ENCODE measurements at places on chromosomes 4 and X.

GRCh38 chr4:84782517-84782916 is 184.0 kb downstream of the WDFY3 start:
- DNase-seq: no peak

DNA sequence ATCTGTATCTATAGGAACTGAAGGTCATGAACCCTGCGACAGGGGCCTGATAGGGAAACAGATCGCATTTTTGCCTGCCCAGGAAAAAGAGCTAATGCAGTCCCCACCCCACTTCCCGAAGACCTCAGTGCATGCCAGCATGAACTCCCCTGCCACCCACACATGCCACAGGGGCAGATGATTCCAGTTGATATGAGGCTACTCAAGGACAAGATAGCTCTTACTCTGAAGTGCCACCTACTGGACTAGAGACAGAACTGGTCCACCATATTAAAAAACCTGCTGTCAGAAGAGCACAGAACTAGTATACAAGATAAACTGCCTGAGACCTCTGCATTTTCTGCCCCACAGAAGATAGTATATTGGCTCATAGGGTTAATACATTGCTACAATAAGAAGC is 68.0 kb downstream of the YIPF7 start:
- DNase-seq: no peak

GRCh38 chr4:3042226-3042625 is 32.1 kb downstream of the HTT-AS start:
- no peak for DNase-seq

- DNase-seq: no peak
These were observed 20.5 kb upstream of the TRIM61 start for GRCh38 chr4:164997941-164998340.

DNA sequence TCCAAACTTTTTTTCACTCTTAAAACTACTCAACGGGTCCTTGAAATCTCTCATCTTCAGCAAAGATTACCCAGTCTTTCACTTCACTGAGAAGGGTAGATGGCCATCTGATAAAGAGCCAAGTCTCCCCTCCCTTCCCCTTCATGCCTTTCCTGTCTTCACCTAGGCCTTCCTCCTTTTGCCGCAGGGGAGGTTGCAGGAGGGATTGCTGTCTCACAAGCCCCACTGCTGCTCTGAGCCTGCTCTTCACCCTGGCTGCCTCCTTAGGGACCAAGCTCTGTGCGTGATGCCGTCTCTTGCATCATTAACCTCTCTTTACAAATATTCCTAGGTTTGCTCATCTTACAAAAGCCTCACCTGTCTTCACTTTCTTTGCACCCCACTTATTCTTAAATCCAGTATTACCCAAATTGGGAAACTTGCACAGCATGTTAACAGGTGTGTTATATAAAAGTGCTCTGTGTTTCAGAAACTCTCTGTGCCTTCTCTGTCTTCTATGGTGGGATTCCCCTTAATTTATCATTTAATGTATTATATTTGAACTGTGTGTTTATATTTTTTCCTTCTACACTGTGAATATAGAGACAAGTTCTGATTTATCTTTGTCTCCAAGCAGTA is 3.8 kb downstream of the ZFX start:
- DNase-seq: peak; percentile 9

- DNase-seq: no peak
These were observed 1100.6 kb downstream of the TECRL start for GRCh38 chr4:63308697-63309096.

DNA sequence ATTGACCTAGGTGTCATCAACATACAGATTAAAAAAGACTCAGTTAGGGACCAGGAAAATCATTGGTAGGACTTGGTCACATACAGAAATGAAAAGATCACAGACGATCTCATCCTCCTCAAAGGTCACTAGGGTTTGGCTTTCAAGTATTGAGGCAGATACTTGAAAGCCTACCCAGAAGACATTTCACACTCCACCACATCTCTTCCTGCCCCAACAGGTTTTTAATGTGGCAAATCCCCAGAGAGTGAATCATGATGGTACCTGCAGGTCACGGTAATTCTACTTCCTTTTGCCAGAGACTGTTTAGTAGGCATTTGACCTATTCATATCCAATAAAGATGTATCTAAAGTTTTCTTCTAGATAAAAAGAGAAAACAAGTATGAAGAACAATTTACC is 44.1 kb downstream of the INPP4B start:
- DNase-seq: no peak

DNA sequence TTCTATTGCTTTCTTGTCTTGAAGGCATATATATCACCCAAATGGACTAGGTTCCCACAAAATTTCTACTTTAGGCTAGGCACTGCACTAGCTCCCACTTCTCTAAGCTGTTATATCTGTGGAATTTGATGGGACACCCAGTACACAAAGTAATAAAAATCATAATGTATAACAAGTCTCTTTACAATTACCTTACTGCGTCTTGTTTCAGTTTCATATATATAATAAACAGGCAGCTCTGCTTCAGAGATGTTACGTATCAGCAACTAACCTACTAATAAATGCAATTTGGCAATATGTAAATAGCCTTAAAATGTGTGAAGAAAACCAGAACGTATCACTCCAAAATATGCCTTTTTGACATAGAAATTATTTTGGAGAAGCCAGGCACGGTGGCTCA is 42.0 kb upstream of the UGDH start:
- DNase-seq: no peak

DNA sequence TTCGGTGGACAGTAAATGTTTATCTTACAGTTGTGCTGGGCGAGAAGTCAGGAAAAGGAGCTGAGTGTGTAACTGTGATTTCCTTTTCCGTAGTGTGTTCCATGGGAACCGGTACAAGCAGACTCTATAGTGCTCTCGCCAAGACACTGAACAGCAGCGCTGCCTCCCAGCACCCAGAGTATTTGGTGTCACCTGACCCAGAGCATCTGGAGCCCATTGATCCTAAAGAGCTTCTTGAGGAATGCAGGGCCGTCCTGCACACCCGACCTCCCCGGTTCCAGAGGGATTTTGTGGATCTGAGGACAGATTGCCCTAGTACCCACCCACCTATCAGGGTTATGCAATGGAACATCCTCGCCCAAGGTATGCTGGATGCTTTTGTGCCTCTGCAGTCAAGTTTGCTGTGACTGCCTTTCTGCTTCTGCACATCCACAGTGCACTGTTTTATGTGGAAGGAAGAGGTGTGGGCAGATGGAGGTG is 27.4 kb downstream of the NOCT start:
- DNase-seq: peak; percentile 14

- no peak for DNase-seq
These were observed 92.7 kb downstream of the STK32B start for GRCh38 chr4:5143940-5144339.

DNA sequence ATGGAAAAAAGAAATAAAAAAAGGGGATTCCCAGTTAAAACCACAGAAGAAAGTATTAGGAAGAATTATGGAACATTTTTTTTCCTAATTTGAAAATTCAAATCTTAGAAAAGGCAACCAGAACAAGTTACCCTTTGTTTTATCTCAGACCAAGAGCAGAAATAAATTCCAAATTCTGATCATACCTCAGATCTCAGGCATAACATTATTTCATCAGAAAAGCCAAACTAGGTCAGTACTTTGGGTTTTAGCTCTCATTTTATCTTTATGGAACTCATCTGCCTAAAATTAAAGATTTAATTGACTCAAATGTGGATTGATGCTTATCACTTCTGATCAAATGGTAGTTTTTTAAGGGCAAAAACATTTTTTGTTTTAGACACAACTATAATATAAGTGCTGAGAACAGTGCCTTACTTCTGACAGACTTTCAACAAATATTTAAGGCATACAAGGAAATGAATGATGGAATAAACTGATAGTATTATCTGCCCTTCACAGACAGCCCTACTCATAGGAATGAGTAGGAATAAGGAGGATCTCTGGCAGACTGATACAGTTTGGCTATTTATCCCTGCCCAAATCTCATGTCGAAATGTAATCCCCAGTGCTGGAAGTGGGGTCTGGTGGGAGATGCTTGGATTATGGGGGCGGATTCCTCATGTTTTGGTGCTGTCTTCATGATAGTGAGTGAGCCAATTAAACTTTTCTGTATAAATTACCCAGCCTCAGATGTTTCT is 245.3 kb upstream of the PITX2 start:
- peak; percentile 95 for DNase-seq

- DNase-seq: no peak
These were observed 7.2 kb downstream of the PDHA1 start for GRCh38 chrX:19350941-19351384.

DNA sequence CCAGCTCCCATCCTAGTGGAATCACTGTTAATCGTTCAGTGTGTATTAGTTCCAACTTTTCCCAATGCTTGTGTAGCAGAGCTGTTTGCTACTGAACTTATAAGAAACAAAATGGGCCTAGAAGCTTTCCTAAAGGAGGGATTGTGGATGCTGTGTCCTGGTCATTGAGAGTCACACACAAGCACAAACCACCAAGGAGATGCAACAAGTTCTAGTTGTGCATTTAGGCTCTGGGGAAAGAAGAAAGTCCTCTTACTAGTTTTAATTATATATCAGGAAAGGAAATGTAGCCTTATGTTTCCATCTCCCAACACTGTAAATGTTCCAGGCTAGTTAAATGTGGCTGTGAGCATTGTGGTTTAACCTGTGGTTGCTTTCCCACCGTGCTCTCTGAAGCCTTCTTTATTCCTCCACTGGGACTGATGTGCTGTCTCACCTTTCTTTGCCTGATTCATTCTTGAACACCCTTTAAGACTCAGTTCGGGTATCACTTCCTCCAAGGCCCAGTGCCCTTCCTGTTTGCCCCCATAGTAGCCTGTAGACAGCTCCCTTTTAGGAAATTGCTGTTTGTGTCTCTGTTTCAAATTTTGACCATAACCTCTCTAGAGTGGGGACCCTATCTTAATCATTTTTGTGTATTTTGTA is 34.3 kb downstream of the ATP10D start:
- DNase-seq: no peak

DNA sequence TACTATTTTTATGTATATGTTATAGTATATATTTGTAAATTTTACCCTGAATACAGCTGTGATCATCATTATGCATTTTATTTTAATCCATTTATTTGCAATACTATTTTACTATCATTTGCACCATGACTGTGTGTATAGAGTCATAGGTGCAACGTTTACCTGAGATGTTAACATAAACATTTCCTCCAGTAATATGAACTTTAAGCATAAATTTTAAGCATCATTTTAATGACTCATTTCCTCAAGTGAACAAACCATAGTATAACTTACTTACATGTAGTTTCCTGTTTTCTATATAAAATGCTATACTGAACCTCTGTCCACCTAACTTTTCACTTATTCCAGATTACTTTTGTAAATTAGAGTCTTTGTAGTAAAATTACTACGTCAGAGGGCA is 92.8 kb downstream of the NFKB1 start:
- no peak for DNase-seq

GRCh38 chrX:20947411-20947912 is 426.8 kb upstream of the CNKSR2 start:
- peak; percentile 43 for DNase-seq

GRCh38 chr4:127788517-127788916 is 6.4 kb downstream of the HSPA4L start:
- DNase-seq: no peak

DNA sequence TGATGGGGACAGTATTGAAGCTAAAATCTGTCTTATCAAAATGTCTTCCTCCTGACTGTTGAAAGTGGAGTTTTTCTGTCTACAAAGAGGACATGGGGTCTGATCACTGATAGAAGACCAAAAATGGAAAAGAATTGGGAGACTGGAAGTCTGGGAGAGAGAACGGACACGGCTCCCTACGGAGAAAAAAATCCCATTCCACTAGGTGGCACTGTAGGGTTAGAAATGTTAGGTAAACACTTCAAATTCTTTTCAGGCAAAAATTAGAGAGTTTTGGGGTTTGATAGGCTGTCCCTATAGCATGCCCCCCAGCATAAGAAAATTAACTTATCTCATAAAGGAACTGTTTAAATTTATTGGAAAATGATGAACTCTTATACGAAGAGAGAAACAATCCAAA is 200.5 kb downstream of the FAM133A start:
- DNase-seq: peak; percentile 2

GRCh38 chrX:26083093-26083492 is 55.0 kb upstream of the MAGEB18 start:
- DNase-seq: no peak

GRCh38 chrX:120672389-120672788 is 42.5 kb upstream of the C1GALT1C1 start:
- no peak for DNase-seq

DNA sequence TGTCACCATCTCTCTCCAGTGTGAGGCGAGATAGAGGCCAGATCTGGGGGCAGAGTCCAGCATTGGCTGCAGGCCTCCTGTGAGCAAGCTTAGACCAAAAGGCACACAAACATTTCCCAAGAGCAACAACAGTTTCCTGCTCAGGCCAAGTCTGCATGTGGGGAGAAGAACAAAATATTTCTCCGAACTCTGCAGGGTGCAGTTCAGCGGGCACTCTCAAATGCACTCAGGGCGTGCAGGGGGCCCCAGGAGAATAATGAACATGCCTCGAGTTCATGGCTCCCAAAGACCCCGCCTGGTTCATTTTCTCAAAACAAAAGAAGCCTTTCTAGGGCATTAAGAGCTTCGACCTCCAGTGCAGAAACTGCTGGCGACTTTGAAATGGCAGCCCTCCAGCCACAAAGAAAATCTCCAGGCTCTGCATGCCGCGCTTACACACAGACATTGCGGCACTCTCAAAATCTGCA is 57.8 kb upstream of the HELT start:
- peak; percentile 65 for DNase-seq

DNA sequence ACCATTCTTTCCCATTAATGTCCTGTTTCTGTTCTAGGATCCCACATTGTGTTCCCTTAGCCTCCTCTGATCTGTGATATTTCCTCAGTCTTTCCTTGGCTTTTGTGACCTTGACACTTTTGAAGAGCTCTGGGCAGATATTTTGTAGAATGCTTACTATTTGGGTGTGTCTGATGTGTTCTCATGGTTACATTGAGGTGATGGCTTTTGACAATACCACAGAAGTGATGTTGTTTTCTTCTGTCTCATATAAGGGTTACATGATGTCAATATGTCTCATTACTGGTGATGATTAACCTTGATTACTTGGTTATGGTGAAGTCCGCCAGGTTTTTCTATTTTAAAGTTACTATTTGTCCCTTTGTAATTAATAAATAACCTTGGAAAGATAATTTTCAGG is 183.7 kb downstream of the SOWAHB start:
- no peak for DNase-seq

- DNase-seq: no peak
These were observed 35.7 kb downstream of the NHS start for GRCh38 chrX:17410651-17411050.

- DNase-seq: no peak
These were observed 49.2 kb downstream of the FHIP1A start for GRCh38 chr4:151458148-151458547.

DNA sequence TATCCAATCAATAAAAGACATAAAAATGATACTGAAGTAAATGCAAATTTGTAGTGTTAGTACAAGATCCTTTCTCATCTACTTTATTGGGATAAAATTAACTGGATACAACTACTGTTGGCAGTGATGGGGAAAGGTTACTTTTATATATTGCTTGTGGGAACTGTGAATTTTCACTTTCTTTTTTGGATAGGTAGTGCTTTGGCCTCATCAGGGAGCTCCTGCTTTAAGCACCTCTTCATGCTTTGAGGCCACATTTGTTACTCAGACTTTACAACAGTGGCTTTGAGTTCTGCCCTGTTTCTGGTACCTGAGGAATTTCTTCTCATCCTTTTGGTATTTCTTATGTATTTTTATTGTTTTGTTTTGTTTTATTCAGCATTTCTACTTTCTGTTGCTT is 316.8 kb upstream of the ZCCHC13 start:
- no peak for DNase-seq

All from umbilical cord (tissue), 2 donors.